Activated CD8-positive, alpha-beta memory T cell treated with anti-CD3 and anti-CD28 coated beads for 24 hours (primary cell): ENCODE measurements at places on chromosomes 4 and X.

DNA sequence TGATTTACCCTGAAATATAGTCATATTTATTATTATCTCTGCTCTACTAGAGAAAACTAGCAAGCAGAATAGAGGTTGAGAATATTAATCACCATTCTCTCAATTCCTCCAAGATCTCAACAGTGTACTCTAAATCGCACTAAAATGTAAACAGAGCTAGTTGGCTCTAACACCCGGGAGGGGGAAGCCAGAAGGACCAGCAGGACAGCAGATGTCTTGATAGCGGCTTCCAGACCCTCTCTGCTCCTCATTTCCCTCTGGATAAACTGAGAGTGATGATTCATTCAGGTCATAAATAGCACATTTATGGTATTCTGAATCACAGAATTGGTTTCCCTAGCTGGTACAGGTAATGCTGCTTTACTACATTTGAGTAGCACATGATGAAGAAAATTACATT, 82.5 kb downstream of the TBC1D9 start:
- no peak for DNase-seq

GRCh38 chr4:153748378-153748777, 11.4 kb downstream of the RNF175 start:
- DNase-seq, result no peak

- DNase-seq, result no peak
These were observed 384.5 kb downstream of the OPHN1 start for GRCh38 chrX:68048774-68049173.

DNA sequence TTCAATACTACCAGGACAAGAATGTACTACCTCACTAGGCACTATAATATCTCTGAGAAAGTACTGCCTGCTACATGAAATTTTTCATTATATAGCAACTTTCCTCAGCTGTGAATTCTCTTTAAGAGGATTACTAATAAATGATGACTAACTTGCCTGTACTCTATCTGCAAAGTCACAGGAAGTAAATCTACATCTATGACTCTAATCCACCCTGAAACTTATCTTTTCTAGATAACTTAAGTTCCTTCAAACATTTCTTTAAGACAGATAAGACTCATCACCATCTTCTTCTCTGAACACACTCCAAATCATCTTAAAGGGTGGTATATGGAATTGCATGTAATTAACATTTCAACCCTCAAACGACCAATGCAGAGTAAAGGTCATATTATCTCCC, 28.8 kb downstream of the RPS6KA3 start:
- DNase-seq, result no peak

DNA sequence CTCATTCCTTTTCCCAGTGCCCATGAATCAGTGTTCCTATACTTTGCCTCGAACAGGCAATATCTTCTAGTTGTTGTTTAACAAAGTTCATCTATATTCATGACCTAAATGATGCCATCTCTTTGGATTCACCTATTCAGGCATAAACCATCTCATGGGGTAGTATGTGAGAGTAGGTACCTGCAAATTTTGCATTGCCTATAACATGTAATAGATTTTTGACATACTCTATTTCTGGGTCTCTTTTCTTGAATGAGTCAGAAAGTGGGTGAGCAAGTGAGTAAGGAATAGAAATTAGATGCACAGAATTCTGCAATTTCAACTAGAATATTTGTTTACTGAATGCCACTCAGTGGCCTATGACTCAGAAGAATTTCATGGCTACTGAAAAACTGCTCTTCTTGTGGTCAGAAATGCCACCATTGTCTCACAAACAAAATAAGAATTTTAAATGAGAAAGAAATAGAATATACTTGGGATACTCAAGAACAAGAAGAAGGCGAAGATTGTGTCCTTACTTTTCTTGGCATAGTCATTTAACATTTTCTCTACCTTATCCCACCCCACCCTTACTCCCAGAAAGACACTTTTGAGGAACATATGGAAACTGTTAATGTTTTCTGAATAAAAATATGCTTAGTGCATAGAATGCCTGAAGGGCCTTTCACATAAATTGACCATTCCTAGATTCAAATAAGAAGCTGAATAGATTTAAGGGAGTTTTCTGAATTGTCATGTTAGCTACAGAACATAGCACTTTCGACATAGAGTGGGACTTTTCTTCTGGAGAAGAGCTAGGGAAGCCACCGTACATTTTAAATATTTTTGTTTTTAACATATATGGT, 86.8 kb downstream of the HHIP start:
- no peak for DNase-seq

- no peak for DNase-seq
These were observed 89.5 kb downstream of the PLS3 start for GRCh38 chrX:115650449-115650848.

DNA sequence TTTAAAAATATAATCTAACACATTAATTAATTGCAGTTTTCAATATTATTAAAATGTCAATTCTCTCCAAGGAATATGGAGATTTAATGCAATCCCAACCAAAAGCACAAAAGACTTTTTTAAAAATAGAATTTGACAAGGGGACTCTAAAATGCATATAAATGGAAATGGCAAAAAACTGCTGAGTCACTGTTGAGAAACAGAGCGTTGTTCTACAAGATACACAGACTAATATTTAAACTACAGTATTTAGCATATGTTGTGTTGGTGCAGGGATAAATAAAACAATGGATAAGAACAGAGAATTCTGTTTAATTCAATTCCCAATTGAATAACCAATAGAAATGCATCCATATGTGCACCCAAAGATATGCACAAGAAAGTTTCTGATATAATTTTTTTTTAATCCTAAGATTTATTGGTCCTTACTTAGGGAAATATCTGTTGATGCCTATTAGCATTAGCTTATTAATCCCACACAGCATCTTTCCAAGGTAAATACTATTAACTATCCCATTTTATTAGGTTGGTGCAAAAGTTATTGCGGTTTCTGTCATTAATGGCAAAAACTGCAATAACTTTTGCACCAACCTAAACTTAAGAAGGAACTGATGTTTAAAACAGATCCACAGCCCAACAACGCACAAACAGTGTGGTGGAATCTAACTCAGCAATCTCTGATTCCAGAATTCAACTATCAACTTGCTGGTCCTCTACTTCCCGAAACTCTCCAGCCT, 86.8 kb upstream of the VEGFC start:
- DNase-seq, result no peak

DNA sequence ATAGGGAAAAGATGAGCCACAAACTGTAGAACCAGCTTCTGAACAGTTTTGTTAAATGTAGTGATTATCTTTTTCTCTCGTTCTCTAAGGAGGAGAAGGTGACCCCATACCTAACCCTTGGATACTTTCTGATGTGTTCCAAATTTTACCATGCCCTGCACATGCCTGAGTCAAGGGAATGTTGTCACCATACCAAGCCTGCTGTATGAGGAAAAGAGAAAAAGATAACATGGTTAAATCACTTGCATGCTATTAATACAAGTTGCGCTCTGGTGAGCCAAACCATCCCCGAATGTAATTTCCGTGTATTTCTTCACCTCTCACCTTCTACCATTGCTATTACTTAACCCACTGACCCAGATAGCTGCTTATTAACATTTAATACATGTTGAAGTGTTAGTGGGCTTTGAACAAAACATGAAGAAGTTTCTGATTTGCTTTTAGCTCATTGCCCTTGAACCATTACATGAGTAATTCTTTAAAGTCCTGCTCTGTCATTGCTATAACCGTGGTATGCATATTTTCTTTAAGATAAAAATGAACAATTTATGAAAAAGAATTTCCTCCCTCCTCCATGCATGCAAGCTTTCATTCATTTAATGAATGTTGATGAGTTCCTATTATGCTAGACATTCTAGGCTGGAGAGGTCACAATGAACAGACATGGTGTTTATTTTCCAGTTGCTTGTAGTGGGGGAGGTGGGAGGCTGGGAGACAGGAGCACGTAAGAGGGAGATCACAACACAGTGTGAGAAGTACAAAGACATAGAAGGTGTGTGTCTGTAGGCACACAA, 13.6 kb upstream of the KIT start:
- no peak for DNase-seq

GRCh38 chrX:65493431-65493830, 41.2 kb downstream of the LAS1L start:
- DNase-seq, result no peak
